Right renal cortex interstitium (tissue), 3 donors: ENCODE measurements at places on chromosomes 12 and 14. TPM values are rescaled to one million over a fixed set of nuclear protein-coding genes. Genes with fewer than 3 reads are reported as not detected.

PROX2 gene
- polyA plus RNA-seq: 0.86 TPM

PPM1H gene
- 29.2 TPM for polyA plus RNA-seq

TRHDE gene
- polyA plus RNA-seq: 26.0 TPM

GRIP1 gene
- 23.4 TPM for polyA plus RNA-seq

DNA sequence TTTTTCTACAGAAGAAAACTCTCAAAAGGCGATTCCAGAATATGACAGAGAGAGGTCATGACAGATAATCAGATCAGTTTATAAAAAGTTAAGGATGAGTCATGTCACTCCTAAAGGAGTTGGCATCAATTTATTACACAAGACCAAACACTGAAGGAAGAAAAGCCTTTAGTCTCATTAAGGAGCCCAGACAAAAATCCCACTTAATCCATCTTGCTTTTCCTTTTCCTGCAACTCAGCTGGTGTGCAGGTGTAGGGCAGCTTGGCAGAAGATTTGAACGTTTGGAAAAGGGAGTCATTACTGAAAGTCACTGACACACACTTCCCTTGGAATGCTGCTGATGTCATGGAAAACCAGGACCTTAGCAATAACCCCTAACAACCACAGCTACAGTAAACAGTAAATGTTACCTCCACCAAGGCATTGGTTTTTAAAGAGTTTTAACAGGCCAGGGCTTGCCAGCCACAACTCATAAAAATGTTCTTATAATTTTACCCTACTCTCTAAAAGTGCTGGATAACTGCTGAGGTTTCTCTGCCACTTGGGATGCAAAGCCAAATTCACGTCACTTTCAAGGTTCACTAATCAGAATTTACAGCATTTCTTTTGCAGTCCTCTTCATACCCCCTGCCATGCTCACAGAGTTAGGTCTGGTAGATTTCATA, 320.6 kb downstream of the RAD51B start:
- DNase-seq: no peak

DNA sequence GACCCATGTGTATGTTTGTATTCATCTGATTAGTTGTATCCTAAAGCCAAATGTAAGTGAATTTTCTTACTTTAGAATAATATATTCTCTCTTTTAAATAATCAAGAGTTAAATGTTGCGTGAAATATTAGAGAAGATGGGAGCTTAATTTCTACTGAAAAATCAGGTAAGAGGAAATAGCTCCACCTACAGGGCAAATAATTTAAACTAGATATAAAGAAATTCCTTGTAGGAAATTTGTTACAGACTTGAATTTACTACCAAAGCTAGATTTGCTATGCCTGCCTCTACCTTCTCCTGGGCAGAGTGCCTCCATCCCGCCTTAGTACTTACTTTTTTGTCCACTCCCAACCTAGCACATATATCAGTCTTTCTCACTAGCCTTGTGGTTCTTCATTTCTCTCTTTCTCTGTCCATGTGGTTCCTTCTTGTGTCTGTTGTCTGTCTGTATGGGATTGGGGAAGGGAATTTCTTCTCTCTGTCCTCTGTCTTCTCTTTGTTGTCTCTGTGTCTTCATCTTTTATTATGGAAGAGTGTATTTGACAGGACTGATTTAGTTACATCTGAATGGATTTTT, 44.7 kb downstream of the PALS1 start:
- no peak for DNase-seq

- no peak for DNase-seq
Observed at GRCh38 chr14:31777312-31777711, 216.1 kb downstream of the NUBPL start.

DNA sequence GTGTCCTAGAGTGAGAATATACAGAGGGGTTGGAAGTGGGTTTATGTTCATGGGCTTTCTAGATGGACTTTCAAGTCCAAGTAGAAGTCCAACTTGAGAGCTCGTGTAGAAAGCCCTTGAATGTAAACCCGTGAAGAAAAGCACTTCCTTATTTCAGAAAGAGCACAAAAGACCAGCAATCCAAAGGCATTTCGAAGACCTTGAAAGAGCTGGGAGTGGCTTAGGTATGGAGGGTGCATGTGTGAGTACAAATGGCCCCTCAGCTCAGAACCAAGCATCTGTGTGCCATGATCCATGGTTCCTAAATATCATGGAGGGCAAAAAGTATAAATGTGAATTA, 160.7 kb downstream of the ETV6 start:
- DNase-seq: no peak
